ENCODE measurements at places on chromosomes 4 and X.

GRCh38 chrX:15301924-15302323 is 13.5 kb downstream of the ASB11 start:
- DNase-seq = peak; percentile 75

DNA sequence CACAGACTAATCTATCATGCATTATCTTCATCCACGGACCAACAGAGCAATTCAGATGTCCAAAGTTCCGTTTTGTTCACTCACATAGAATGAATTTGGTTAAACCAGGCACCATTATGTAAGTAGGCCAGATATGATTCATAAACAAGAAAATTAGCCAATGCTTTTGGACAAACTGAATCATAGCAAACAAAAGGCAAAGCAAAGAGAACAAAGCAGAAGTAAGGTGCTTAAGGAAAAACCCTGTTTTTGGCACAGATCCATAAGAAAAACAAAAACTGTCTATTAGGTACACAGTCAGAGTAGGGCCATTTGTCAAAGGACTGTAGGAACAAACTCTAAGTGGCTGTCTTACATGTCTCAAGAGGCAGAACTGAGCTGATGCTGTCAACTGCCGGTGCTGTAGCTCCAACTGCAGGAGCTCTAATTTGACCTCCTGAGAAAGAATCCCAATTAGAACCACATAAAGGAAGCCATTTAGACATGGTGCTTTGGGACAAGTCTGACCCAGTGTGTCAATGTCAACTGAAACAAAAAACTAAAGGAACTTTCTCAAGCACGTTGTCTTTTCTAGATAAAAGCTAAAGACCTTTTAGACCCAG is 146.7 kb downstream of the COL25A1 start:
- no peak for DNase-seq

- no peak for DNase-seq
Measured at GRCh38 chr4:104491481-104492182, 3.1 kb downstream of the CXXC4 start.

GRCh38 chr4:174273930-174274329 is 9.5 kb downstream of the FBXO8 start:
- DNase-seq = no peak

DNA sequence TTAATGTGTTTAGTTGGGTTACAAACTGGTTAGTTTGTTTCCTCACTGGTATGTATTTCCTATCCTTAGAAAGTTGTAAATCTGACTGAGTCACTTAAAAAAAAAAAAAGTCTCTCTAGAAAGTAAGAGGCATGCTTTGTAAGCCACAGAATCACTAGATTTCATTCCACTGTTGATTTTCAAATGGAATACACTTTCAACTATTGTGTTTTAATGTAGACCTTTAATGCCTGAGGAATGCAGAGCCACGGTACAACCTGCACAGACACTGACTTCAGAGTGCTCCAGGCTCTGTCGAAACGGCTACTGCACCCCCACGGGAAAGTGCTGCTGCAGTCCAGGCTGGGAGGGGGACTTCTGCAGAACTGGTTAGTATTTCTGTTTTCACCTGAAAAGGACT is 88.6 kb downstream of the HHIP start:
- DNase-seq = no peak

DNA sequence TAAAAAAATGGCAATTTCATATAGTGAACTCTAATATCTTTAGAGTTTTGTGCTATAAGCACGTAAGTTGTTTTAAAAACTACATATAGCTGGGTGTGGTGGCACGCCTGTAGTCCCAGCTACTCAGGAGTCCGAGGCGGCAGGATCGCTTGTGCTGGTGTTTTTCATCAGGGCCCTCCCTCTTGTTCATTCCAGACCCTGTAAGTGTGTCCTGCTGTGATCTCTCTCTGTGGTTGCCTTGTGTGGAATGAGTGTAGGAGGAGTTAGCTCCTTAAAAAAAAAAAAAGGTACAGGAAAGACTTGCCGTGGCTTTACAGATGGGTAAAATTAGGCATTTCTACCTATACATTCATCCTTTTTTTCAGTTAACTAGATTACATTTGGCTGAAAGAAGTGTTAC is 35.4 kb downstream of the RBBP7 start:
- no peak for DNase-seq

DNA sequence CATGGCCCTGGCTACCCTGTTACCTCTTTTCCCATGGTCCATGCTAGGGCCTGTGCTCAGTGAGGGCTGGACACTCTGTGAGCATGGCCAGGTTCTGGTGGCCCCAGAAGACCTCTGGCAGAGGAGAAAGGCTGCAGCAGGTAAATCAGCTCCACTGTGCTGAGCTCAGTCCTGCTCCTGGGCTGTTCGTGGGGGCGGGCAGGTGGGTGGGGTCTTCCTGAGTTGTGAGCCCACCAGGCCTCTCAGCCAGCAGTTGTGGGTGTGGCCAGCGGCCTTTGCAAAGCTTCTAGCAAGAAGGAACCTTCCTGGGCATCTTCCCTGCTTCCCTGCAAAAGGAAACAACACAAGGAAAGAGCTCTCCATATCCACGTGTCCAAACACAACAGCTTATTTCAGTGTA is 85.3 kb upstream of the STX18 start:
- no peak for DNase-seq

- no peak for DNase-seq
Measured at GRCh38 chr4:1556541-1557220, 127.4 kb downstream of the FAM53A start.

DNA sequence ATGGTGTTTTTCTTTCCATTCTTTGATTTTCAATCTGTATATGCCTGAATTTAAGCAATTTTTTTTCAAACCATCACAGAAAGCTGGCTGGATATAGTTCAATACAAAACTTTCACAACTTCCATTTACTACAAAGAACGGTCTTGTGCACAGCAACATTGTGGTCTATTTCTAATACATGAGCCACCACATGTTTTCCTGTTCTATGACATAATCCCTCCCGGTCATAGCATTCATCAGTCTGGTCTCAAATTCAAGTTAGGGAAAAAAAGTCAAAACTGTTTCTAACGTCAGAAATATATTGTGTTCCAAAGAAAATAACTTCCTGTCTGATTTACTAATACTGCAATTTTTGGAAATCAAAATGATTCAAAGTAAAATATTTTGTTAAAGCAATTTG is 7.5 kb upstream of the CXCL6 start:
- no peak for DNase-seq

DNA sequence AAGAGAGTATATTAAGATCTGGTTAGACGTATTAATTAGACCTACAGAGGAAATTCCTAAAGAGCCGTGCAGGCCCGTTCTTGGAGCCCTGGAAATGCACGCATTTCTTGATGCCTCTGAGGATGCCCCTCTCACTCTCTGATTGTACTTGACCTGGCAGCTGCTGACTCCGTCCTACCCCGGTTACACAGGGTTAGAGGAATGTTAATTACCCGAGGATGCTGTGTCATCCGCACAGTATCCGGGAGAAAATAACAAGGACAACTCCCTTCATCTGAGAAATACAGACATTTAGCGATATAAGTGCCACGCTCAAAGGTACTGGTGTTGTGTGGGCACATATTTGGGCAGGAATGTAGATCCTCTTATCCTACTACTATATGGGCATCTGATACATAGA is 404.6 kb upstream of the FAT1 start:
- no peak for DNase-seq

- no peak for DNase-seq
Measured at GRCh38 chr4:41172786-41173185, 41.6 kb downstream of the APBB2 start.

DNA sequence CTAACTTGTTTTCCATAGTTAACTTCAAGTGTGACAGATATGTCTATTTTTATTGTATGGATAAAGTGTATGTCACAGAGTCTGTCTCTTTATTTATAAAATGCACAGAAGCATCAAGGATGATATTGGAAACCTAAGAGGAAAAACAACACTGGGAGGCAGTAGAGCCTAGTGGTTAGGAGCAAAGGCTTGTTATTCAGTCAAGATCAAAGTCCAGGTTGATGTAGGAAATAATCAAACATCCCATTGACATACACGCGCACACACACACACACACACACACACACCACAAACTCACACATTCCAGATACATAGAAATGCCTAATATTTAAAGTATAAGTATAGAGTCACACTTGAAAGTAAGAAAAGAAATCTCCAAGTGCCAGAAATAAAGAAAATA is 206.8 kb downstream of the CHRDL1 start:
- no peak for DNase-seq

DNA sequence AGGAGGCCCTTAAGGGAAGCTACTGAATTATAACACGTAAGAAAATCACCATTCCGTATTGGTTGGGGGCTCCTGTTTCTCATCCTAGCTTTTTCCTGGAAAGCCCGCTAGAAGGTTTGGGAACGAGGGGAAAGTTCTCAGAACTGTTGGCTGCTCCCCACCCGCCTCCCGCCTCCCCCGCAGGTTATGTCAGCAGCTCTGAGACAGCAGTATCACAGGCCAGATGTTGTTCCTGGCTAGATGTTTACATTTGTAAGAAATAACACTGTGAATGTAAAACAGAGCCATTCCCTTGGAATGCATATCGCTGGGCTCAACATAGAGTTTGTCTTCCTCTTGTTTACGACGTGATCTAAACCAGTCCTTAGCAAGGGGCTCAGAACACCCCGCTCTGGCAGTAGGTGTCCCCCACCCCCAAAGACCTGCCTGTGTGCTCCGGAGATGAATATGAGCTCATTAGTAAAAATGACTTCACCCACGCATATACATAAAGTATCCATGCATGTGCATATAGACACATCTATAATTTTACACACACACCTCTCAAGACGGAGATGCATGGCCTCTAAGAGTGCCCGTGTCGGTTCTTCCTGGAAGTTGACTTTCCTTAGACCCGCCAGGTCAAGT is 6.9 kb upstream of the MSANTD1 start:
- no peak for DNase-seq

DNA sequence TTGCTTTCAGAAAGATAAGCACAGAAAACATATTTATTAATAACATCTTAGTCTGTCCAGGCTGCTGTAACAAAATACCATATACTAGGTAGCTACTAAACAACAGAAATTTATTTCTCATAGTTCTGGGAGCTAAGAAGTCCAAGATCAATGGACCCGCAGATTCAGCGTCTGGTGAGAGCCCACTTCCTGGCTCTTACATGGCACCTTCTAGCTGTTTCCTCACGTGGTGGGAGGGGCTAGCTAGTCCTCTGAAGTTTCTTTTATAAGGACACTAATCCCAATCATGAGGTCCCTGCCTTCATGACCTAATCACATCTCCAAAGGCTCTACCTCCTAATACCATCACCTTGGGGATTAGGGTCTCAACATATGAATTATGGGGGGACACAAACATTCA is 57.2 kb upstream of the AFF2 start:
- no peak for DNase-seq
